ENCODE measurements at places on chromosomes 5 and 9.

GRCh38 chr9:135584934-135585333 is 23.4 kb downstream of the PAEP start:
- DNase-seq, result no peak

GRCh38 chr5:131377785-131378325 is 114.0 kb downstream of the CDC42SE2 start:
- no peak for DNase-seq

DNA sequence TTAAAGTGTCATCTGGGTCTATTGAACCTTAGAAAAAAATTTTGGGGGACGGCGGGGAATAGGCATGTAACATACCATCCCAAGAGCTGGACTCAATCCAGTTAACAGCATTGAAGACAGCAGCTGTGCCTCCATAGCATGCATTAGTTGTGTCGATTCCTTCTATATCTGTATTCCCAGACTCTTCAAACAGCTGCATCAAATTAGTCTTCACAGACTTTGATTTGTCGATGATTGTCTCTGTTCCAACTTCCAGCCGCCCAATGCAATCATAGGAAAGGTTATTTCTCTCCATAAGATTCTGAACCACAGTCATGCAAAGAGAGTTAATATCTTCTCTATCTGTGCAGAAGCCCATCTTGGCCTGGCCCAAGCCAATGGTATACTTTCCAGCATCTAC is 14.8 kb downstream of the HMGCS1 start:
- DNase-seq, result no peak

GRCh38 chr5:93967923-93968322 is 226.5 kb upstream of the POU5F2 start:
- DNase-seq, result no peak

DNA sequence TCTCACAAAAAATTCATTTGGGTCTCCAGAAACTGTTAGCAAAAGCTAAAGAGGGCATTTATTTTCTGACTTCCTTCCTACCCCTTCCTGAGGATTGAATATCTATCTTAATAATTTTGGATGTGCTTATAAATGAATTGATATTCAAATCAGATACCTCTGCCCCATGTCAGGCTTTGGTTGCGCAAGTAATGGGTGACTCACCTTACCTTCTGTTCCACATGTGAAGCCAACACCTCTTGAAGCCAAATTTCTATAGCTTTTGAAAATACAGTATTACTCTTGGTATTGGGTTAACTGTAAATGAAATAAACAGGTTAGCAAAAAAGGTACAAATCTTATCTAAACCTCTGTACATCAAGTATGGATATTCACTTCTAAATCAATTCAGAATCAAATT is 122.0 kb downstream of the PRDM6 start:
- DNase-seq, result no peak

DNA sequence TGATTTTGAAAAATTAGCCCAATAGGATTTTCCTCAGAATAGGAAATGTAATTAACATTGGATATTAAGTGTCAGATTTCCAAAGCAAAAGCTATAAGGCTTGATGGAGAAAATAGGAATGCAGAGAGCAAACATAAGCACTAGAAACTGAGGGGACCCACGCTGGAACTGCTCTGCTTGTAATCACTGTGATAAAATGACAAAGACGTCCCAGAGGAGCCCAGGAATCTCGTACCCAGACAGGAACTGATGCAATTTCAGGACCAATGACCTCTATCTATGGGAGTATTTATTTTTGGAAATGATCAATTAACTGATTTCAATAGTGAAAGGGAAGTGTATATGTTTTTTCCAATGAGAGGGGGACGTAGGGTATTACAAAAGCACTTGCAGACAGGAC is 714.5 kb upstream of the WWC1 start:
- no peak for DNase-seq

- DNase-seq, result no peak
Observed at GRCh38 chr5:62127098-62127736, 178.8 kb upstream of the KIF2A start.

DNA sequence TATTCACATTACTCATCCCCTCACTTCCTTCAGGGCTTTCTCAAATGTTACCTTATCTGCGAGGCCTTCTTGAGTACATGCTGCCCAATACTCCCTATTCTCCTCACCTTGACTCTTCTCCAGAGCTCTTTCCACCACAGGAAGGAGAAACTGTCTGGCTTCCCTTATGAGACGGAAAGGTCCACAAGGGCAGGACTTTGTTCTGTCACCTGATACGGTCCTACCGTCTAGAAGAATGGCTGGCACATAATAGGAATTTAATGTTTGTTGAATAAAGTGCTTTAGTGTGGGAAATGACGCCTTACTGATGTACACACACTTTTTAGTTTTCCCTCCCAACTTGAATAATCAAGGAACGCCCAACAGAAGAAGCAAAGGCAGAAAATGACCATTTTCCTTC is 52.5 kb downstream of the PFDN1 start:
- DNase-seq, result no peak

- no peak for DNase-seq
Observed at GRCh38 chr9:120768886-120769285, 24.3 kb downstream of the FBXW2 start.

GRCh38 chr5:139930406-139930805 is 112.7 kb downstream of the NRG2 start:
- DNase-seq, result no peak

DNA sequence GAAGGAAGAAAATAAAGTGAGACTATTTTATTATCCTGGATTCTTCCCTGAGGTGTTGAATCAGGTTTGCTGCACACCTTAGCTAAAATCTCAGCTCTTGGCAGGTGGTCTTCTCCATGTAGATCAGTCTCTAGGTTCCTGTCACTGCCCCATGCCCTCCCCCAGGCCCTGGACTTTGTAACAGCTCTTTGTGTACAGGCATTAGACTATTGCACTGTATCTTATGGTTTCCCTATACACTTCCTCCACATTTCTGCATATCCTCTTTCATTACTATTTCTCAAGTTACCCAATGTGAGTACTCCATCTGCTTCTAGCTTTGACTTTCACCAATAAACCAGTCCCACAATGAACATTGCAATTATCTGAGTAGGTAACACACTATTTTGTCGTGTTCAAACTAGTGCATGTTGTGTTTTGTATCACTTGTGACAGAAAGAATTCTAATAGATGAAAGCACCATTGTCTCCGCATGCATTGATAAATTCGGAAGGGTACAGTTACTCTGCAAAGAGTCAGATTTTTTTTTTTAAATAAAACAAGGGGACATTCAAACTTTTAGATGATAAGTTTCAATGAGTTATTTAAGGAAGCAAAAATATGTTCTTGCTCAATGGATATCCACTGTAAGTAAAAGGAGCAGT is 1348.7 kb upstream of the C9orf72 start:
- DNase-seq, result no peak

DNA sequence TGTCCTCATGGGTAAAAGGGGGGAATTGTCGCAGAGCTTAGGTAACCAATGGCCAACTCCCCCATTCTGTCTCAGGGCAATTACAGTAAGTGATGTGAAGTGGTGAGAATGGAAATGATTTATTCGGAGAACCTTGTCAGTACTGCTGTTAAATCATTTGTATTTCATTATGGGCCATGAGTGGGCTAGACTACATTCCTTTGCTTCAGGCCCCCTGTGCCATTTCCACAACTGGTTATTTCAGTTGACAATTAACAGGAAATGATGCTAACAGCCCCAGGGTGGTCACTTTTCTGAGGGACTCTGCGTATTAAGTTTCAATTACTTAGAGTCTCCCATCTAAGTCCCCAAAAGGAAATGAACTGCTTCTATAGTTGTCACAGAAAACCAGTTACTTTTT is 653.7 kb downstream of the CCDC171 start:
- DNase-seq, result no peak

GRCh38 chr9:87681271-87682061 is 44.5 kb upstream of the CTSL start:
- DNase-seq, result no peak

GRCh38 chr9:71760901-71761300 is 7.4 kb downstream of the CEMIP2 start:
- DNase-seq, result no peak

GRCh38 chr9:21778304-21778703 is 24.1 kb upstream of the MTAP start:
- no peak for DNase-seq

DNA sequence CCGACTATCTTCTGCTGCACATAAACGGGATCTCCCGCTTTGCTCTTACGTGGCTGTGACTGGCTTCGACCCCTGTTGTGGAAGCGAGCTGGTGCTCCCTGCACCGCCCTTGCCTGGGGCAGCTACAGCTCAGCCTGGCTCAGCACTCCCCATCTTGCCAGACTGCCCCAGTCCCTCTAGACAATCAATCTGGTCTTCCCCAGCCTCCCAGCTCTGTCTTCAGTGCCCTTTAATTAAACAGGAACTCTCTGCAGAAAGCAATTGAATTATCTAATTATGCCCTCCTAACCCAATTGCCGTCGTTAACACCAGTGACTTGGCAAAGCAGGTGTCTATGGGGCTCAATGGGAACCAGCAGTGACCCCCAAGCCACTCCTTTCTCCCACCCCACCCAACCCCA is 18.9 kb upstream of the NTNG2 start:
- DNase-seq, result no peak

- no peak for DNase-seq
Observed at GRCh38 chr9:87184956-87185642, 237.8 kb upstream of the GAS1 start.

- no peak for DNase-seq
Observed at GRCh38 chr9:7606591-7606990, 193.0 kb downstream of the DMAC1 start.

DNA sequence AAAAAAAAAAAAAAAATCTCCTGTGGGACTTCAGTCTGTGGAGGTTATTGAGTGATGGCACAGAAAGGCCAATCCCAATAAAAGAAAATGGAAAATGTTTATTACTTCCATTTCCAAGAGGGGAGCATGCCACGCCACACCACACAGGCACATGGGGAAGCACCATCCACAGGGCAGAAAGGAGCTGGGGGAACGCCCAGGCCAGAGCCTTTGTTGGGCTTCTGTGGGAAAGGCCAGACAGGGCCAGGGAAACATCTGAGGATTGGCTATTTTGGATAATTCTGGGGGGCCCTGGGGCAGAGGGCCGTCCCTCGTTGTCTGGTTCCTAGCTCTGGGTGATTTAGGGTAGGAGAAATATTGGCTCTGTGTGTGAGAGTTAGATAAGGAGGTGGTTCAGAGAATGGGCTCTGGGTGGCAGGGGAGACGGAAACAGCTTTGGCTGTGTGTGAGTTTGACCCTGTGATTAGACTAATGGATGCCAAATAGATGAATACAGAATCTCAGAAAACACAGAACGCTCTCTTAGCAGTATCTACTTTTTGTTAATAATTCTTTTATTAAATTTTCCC is 49.0 kb upstream of the ABL1 start:
- no peak for DNase-seq

DNA sequence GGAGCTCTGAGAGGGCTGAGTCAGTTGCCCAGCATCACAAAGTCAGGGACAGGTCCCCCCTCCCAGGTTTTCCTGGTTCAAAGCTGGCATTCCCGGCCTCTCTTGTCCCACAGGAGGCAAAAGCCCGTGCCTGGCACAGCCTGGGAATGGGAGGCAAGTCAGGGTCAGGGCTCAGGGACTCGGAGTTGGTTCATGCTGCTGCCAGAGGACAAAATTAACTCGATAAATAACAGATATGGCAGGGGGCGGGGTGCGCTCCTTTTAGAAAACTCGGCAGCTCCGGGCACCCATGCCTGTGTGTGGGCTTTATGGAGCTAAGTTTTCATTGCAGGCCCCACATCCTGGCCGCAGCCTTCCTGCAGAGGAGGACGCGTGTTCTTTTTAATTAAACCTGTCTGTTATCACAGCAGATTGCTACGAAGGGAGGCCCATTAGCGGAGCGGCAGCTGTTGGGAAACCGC is 62.8 kb upstream of the LMX1B start:
- DNase-seq, result no peak

DNA sequence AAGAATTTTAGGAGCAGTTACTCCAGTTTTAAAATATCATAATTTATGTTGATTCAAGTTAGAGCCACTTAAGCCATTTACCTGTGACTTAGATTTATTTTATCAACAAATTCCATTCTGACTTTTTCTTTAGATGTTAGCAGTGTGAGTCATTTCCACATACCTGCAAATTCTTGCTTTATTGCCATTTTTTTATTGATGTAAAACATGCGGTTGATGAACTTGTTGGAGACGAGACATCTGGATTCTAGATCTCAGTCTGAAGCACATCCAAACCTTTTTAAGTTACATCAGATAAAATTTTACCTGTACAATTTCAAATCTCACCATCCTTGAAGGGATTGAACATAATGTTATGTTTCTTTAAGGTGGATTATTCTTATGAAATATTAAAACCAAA is 240.9 kb downstream of the IRX1 start:
- DNase-seq, result no peak

GRCh38 chr9:107973451-107973850 is 483.9 kb upstream of the KLF4 start:
- no peak for DNase-seq

GRCh38 chr5:122442938-122443337 is 130.9 kb downstream of the SNCAIP start:
- no peak for DNase-seq

DNA sequence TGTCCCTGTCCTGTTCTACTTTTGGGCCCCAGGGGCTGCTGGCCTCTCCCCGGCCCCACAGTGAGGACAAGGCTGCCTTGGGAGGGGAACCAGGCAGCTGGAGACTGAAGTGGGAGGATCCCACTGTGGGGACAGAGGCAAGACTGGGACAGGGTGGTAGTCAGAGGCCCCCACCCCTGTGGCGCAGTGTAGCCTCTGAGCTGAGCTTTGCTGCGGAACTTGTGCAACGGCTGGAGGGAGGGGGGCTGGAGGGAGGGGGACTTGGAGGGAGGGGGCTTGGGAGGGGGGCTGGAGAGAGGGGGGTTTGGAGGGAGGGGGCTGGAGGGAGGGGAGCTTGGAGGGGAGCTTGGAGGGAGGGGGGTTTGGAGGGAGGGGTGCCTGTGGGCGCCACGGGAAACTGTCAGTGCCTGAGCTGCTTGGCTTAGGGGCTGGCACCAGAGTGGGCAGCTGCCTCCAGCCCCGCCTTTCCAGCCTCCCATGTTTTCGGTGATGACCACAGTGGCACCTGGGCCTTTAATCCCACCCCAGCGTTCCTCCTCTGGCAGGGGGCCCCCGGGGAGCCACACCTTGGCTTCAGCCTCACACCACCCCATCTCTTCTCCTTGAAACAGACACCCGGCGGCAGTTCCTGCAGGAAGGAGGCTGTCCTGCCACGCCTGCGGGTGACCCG is 2.3 kb upstream of the FUT7 start:
- no peak for DNase-seq

GRCh38 chr5:75667586-75667985 is 49.7 kb downstream of the POC5 start:
- DNase-seq, result no peak

- DNase-seq, result no peak
Observed at GRCh38 chr5:52469420-52469819, 318.3 kb upstream of the ITGA1 start.

GRCh38 chr5:88113429-88113828 is 155.2 kb downstream of the TMEM161B start:
- DNase-seq, result no peak

- no peak for DNase-seq
Observed at GRCh38 chr9:31790720-31791119, 593.7 kb upstream of the ACO1 start.

Measured in GOT3 (cell line).